GOT3 (cell line): ENCODE measurements at places on chromosomes 2 and 18.

DNA sequence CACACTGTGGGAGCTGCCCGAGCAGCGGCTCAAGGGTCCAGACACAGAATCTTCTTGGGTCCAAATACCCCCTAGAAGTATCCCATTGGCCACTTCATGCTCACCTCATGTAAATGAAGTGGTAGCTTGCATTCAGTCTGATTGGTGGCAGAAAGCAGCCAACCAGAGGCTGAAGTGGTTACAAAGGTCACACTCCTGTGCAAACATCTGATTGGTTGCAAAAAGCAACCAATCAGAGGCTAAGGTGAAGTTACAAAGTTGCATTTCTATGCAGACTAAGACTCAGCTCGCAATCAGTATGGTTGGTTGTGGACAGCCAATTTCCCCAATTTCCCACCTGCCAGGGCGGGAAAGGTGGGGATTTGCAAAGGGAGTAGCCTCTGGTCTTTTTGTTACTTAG lies 94.3 kb downstream of the DGKD start:
- DNase-seq = no peak

DNA sequence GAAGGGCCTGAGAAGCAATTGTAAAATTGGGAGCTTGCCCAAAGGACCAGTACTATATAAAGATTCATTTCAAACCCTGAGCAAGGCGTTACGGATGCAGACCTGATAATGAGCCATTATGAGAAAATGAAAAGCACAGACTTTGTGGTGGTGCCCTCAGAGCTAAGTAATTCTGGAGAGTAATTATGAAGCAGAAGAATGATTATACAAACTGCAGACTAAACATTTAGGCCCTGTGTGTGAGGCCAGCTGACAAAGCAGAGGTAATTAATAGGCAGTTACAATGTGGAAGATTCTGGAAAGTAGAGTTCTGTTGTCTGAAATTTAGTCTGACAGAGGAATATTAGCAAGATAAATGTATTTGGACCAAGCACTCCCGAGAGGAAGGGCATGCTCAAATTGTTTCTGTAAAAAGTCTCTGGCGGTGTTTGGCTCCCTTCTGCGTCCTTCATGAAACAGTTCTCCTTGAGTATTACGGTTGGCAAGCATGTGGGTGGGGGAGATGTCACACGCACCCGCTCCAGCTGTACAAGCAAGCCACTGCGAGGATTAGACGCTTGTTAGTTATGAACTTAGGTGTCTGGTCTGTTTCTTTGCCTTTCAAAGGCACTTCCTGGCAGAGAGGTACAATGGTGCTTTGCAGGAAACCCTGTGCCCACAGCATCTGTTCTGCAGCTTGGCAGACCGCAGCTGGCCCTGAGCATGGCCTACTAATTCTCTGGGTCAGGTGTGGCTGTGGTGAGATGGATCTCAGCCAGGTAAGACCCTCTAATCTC lies 45.5 kb downstream of the CDC42EP3 start:
- DNase-seq = no peak

GRCh38 chr18:31102941-31103340 lies 720 bp upstream of the DSC2 start:
- no peak for DNase-seq

- DNase-seq = no peak
Measured at GRCh38 chr2:213238753-213239495, 45.3 kb upstream of the SPAG16 start.

GRCh38 chr2:43389581-43390466 lies 163.4 kb upstream of the ZFP36L2 start:
- no peak for DNase-seq

GRCh38 chr2:167424803-167425755 lies 536.8 kb downstream of the XIRP2 start:
- DNase-seq = no peak

DNA sequence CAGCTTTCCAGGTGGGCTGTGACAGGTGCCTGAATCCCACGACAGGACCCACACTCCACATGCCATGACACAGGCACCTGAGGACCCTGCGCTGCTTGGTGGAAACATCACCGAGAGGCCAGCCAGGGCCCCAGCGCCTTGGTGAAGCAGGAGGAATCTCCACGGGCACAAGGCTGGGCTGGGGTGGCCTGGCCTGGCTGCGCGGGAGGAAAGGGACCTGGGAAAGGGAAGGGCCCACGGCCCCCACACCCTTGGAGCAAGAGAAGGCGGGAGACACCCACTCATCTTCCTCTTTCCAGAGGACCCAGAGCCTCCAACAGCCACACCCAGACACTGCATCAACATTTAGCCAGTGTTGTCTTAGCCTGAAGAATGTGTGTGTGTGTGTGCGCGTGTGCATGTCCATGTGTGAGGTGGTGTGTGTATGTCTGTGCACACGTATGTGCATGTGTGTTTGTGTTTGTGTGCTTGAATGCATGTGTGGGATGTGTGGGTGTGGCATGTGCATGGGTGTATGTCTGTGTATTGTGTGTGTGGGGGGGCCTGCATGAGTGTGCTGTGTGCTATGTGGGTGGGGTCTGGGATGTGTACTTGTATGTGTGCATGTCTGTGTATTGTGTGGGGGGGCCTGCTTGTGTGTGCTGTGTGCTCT lies 6.3 kb upstream of the OTOS start:
- no peak for DNase-seq

GRCh38 chr2:180742801-180743200 lies 237.6 kb upstream of the UBE2E3 start:
- DNase-seq = no peak

DNA sequence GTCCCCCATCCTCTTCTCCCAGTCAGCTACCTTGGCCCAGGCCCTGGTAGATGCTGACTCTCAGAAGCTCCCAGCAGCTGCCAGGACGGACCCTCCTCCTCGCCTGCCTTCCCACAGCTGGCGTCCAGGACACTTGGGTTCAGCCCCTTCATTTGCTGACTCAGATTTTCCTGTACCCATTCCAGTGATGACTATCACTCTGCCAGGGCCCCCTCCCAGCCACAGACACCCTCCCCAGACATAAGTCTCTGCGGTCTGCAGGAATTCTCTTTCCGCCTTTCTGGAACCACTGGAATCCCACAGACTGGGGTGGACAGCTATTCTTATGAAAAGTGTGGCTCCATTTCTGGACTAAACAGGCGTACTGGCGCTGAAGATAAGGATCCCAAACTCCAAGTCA lies 260.3 kb upstream of the EPAS1 start:
- no peak for DNase-seq

- no peak for DNase-seq
Measured at GRCh38 chr2:48272199-48272598, 257.8 kb upstream of the STON1 start.

GRCh38 chr2:236512902-236513435 lies 56.7 kb upstream of the ACKR3 start:
- DNase-seq = no peak

GRCh38 chr2:172256886-172257285 lies 154.2 kb upstream of the DLX2 start:
- no peak for DNase-seq

DNA sequence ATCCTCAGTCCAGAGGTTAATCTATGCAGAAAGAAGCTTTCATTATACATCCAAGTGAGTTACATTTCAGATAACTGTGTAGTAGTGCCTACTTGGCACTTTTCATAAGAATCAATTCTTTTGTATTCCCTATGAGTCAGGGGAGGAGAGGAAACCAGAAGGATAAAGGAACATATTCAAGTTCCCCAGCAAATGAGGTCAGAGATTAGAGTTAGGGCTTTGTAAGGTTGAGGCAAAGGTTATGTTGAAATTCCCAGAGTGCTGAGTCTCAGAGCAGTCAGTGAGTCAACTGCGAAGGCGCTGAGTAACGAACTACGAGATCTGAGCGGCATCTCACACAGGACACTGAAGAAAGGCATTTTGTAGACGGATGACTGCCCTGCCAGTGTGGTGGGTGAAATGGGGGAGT lies 25.1 kb upstream of the ME2 start:
- no peak for DNase-seq

DNA sequence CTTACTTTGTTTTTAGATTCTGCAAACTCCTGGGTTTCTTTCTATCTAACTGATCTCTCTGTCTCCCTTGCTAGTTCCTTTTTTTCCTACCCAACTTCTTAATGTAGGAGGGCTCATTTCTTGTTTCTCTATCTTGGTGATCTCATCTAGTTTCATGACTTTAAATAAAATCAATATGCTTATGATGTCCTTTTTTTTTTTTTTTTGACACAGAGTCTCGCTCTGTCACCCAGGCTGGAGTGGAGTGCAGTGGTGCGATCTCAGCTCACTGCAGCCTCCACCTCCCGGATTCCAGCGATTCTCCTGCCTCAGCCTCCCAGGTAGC lies 42.2 kb upstream of the IL1RL1 start:
- no peak for DNase-seq
